Activated CD8-positive, alpha-beta T cell treated with anti-CD3 and anti-CD28 coated beads for 36 hours (primary cell): ENCODE measurements at places on chromosomes 2 and 18.
A peak's percentile ranks its signal among the peaks of the same experiment; 100 is the strongest.

- no peak for DNase-seq
These were observed 108.1 kb downstream of the ARHGEF33 start for GRCh38 chr2:38997781-38998180.

- DNase-seq = peak; percentile 43
These were observed 866 bp upstream of the SF3B6 start for GRCh38 chr2:24076849-24077534.

GRCh38 chr18:22074282-22075070 is 94.9 kb upstream of the GATA6 start:
- DNase-seq = no peak

- DNase-seq = no peak
These were observed 50.7 kb downstream of the MYO7B start for GRCh38 chr2:127586136-127586535.
